ENCODE measurements at places on chromosomes 1 and 21.

- no peak for DNase-seq
Measured at GRCh38 chr1:34361121-34361520, 184.4 kb downstream of the C1orf94 start.

DNA sequence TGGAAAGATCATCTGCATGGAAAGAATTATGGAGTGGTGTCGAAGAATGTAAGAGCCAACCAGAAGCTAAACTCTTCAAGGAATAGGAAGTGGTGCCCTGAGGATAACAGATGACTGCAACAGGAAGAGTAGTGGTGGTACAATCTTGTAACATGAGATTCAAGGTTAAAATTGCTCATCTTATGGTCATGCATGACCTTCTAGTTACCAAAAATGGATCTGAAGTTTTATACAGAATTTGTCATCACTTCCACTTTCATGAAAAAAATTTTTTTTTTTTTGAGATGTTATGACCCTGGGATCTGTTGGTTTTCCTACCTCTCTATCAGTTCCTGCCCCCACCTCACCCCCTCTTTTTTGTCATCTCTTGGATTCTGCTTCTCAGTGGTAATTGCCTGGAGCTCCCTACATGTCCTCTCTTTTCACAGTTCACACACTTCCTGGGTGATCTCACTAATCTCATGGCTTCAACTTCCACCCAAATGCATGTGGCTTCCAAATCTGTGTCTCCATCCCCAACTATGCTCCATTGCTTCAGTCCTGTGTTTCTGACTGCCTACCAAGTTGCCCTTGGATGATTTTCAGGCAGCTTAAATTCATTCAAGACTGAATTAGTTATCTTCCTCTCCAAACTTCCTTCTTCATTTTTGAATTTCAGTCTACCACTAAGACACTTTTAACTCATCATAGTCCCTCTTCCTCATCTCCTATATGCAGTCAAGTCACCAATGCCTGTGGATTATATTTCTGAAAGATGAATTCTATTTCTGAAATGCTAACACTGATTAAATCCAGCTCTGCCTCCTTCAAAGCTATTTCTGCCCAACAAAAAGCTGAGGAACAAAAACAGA, 48.4 kb downstream of the SLAMF6 start:
- DNase-seq: no peak

DNA sequence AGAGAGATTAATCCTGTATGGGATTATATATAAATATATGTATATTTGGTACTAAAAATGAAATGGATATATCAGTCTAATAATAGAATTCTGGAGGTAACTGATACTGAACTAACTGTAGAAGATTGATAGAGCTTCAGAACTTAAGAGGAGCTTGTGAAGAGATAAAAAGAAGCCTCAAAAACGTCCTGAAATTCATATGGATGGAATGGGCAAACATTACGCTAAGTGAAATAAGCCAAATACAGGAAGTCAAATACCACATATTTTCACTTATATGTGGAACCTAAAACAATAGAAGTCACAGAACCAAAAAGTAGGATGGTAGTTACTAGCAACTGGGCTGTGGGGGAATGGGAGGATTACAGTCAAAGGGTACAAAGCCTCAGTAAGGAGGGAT, 36.0 kb upstream of the ADGRL4 start:
- DNase-seq: no peak

- no peak for DNase-seq
Measured at GRCh38 chr1:232992227-232992626, 41.8 kb downstream of the NTPCR start.

DNA sequence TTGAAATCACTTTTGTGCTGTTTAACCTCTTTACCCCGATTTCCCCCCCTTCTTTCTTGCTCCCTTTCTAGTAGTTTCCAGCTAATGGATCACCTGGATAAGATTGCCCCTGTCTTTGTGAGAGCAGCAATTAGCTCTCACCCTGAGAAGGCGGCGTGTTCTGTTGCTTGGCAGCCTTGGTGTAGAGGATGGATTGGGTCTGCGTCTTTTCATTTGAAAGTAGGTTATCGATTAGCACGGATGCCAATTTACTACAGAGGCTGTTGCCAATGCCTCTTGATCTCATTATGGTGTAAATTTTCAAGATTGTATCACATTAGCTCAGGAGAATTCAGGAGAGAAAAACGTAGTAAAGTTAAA, 26.4 kb downstream of the KIF26B start:
- no peak for DNase-seq

GRCh38 chr1:73516451-73516850, 681.5 kb downstream of the LRRIQ3 start:
- DNase-seq: no peak

GRCh38 chr1:17569200-17570139, 30.0 kb downstream of the ARHGEF10L start:
- DNase-seq: no peak

DNA sequence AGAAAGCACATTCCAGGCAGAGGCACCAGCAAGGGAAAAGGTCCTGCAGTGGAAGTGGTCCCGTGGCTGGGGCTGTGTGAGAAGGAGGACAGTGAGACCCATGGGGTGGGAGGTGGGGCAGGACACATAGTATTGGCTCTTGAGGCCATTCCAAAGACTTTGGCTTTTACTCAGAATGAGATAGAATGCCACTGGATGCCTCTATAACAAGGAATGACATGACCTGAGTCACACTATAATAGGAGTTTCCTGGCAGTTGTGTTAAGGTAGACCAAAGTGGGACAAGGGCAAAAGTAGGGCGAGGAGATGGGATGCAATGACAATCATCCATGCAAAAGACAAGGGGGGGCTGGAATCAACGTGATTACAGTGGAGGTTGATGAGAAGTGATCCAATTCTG, 24.7 kb upstream of the LAMC2 start:
- DNase-seq: no peak

- DNase-seq: no peak
Measured at GRCh38 chr1:174217248-174217647, 57.9 kb downstream of the RABGAP1L start.

DNA sequence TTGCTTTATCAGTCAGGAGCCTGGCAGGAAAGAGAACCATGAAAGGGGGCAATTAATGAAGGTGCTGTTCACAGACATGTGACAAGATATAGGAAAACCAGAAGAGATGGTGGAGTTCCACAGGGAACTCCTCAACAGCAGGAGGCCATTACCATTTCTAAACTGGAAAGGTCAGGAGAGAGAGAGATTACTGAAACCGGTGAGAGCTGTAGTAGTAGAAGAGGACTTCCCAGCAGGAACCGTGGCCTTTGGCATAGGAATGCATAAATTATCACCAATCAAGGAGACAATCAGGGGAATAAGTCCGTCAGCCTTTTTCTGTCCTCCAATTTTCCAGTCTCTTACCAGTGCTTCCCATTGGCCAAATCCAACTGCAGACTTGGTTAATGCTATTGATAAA, 23.0 kb upstream of the ABCD3 start:
- no peak for DNase-seq

GRCh38 chr21:41478319-41479177, 29.4 kb downstream of the TMPRSS2 start:
- DNase-seq: no peak

GRCh38 chr1:205124726-205125125, 2.9 kb upstream of the RBBP5 start:
- DNase-seq: no peak

- no peak for DNase-seq
Measured at GRCh38 chr1:193785850-193786420, 599.5 kb upstream of the B3GALT2 start.

GRCh38 chr1:173269490-173270230, 62.5 kb upstream of the TNFSF4 start:
- DNase-seq: no peak

DNA sequence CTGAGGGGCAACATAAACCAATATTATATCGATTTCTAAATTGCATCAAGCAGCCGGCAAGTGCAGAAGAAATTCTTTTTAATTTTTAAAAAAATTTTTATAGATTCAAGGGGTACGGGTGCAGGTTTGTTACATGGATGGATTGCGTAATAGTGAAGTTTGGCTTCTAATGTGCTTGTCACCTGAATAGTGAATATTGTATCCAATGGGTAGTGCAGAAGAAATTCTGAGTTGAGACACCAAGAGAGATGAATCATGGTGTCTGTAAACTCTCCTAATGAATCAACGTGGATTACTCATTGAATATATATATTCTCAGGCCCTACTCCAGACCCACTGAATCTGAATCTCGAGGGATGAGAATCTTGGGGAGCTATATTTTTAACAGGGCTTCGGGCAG, 253.7 kb upstream of the FOXD3 start:
- DNase-seq: no peak

- DNase-seq: peak; percentile 26
Measured at GRCh38 chr1:1206376-1206965, at the start of gene TNFRSF18. Gene TNFRSF18, minus strand, starts transcription at chr1:1206592. Its CDS starts 21 bp downstream, at chr1:1206571.

DNA sequence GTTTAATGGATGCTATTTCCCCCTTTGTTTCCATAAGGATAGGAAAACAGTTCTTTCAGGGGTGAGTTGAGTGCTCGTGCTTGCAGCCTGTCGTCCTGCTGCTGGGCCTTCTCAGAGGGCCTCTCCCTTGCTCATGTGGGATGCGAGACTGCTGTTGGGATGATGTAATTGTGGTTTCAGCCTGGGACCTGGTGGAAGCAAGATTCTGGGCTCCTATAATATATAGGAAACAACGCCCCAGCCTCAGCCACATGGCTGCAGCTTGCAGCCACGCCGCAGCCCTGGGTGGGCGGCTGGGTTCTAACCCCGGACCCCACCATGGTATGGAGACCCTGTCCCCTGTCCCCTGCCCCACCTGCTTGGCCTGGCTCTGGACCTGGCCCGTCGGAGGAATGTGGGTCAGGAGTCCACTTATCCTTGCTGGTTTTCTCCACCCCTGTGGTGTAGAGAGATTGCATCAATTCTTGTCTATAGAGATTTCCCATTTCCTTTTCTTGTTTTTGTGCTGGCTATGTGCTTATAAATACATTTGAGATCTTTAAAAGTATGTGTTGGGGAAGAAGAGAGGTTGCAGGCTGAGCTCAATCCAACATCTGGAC, 357.8 kb downstream of the SIPA1L2 start:
- DNase-seq: no peak

GRCh38 chr21:21612466-21612865, 614.3 kb downstream of the NCAM2 start:
- no peak for DNase-seq

GRCh38 chr1:198699167-198700015, 60.6 kb downstream of the PTPRC start:
- DNase-seq: peak; percentile 44

DNA sequence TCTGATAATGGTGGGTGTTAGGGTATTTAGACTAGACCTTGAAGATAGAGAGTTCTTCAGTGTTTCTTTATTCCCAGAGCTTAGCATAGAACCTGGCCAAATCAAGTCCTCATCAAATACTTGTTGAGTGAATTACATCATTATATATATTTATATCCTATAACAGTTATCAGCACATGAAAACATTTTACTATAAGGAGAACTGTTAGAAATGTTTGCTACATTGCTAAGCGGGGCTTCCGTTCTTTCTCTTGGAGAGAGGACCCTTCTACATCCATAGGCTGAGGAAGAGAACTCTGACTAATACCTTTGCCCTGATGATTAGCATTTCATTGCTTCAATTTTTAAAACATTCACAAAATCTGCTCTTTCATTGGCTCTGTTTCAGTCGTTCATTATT, 66.5 kb upstream of the NBL1 start:
- DNase-seq: no peak

DNA sequence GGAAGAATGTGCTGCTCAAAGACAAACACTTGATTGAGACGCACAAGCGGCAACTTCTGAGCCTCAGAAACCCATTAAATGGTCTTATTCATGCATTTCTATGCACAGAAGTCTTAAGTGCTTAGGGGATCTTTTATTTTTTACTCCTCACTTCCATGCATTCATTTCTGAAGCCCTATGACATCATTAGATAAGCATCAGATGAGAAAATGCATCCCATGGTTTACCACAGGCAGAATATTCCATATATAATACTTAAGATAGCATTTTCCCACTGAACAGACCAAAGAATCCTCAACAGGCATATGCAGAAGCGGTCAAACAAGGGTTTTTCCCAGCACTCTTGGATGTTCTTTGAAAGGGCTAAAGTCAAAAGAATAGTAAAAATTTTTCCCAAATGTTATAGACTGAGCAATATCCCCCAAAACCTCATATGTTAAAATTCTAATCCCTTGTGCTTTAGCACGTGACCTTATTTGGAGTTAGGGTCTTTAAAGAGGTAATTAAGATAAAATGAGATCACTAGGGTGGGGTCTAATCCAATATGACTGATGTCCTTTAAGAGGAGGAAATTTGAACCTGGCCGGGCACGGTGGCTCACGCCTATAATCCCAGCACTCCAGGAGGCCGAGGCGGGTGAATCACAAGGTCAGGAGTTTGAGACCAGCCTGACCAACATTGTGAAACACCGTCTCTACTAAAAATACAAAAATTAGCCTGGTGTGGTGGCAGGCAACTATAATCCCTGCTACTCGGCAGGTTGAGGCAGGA, 22.6 kb upstream of the FAM89A start:
- no peak for DNase-seq

- DNase-seq: no peak
Measured at GRCh38 chr21:37043818-37044217, 29.1 kb downstream of the PIGP start.
